ENCODE measurements at places on chromosomes 3 and 15. TPM values are rescaled to one million over a fixed set of nuclear protein-coding genes. Genes with fewer than 3 reads are reported as not detected.

PIERCE2 gene
- total RNA-seq = 1.6 TPM

GRCh38 chr15:59662260-59662659 is 4.9 kb upstream of the GTF2A2 start:
- H3K27me3 ChIP-seq = no peaks in the 10 kb centered on the region
- no peaks in the 10 kb centered on the region for H3K4me1 ChIP-seq
- no peaks in the 10 kb centered on the region for H3K36me3 ChIP-seq
- H3K27ac ChIP-seq = no peak overlapping the region
- no peak for DNase-seq
- H3K4me3 ChIP-seq = no peak overlapping the region

SEMA3G gene
- total RNA-seq = 70.1 TPM

DNA sequence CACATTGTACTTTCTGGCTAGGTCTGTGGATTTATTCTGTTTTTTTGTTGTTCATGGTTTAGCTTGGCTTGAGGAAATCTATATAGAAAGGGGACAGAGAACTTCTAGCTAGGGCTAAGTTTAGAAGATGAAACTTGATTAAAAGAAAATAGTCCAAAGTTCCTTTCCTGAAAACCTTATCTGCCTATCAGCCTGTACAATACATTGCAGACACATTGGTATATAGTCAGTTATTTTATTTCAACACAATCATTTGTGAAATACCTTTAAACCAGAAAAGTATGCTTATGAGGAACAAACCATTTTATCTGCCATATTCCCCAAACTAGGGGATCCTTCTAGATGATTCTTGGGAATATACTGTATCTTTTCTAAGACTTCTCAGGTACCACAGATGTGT is 147.3 kb upstream of the CGNL1 start:
- DNase-seq = no peak
- no peaks in the 10 kb centered on the region for H3K27me3 ChIP-seq

ACOX2 gene
- total RNA-seq = 12.1 TPM

- H3K27me3 ChIP-seq = no peaks in the 10 kb centered on the region
- no peaks in the 10 kb centered on the region for H3K4me1 ChIP-seq
- no peak overlapping the region for H3K4me3 ChIP-seq
- no peaks in the 10 kb centered on the region for H3K36me3 ChIP-seq
- no peak overlapping the region for H3K27ac ChIP-seq
- DNase-seq = no peak
Observed at GRCh38 chr15:29348336-29348914, 78.8 kb upstream of the NSMCE3 start.

- no peaks in the 10 kb centered on the region for H3K4me1 ChIP-seq
- H3K27ac ChIP-seq = peak overlapping the region; percentile 75
- H3K4me3 ChIP-seq = peak overlapping the region; percentile 24
- DNase-seq = no peak
- no peaks in the 10 kb centered on the region for H3K36me3 ChIP-seq
Observed at GRCh38 chr3:107598926-107599771, 76.4 kb downstream of the BBX start.

GRCh38 chr3:98259-98654 is 98.3 kb upstream of the CHL1 start:
- H3K27ac ChIP-seq = no peak overlapping the region
- no peak for DNase-seq
- no peak overlapping the region for H3K4me3 ChIP-seq
- no peaks in the 10 kb centered on the region for H3K36me3 ChIP-seq
- H3K4me1 ChIP-seq = no peaks in the 10 kb centered on the region

Data from breast epithelium (tissue), 4 donors.